ENCODE measurements at places on chromosomes 16 and 17.
A peak's percentile ranks its signal among the peaks of the same experiment; 100 is the strongest.

DNA sequence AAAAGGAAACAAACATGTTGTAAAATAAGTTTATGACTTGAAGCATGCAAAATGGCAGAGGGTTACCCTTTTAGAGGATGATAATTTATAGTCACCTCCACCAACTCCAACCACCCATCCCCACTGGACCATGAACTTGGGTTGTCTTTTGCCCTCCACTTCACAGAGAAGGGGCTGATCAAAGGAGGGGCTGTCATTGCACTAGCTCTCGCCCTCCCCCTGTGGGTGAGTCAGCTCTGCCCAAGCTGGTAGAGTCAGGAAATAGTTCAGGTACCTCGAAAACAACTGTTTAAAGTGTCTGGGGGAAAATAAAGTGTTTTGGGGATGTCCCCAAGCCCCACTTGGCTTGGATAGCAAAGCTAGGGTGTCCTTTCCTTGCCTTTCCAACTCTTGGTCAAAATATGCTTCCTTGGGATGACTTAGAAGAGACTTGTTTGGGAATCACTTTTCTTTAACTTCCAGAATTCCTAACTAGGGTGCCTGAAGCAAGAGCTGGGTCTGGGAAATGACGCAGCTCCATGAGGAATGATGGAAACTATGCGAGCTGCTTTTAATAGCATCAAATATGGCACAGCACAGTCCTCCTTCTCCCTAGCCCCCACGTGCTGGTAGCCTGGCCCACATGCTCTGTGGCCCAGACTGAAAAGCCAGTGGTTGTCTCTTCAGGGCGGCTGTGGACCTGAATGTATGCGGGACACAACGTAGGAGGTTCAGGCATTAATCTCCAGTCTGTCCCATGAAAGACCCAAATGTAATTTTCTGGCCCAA, 40.7 kb downstream of the TBX4 start:
- DNase-seq = no peak

DNA sequence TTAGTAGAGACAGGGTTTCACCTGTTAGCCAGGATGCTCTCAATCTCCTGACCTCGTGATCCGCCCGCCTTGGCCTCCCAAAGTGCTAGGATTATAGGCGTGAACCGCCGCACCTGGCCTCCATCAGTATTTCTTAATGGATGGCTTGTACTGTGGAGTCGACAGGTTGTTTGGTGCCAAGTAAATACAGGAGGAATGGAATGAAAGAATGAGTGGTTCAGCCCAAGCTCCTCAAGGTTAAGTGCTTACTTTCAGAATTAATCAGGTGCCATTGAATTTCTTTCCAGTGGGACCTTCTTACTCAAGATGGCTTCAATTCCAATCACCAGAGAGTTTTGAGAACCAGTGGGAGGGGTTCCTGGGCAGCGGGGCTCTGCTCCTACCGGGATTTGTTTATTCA, 25.0 kb downstream of the ALOX15 start:
- no peak for DNase-seq

GRCh38 chr17:5362162-5362811, 57.2 kb downstream of the NUP88 start:
- DNase-seq = no peak

DNA sequence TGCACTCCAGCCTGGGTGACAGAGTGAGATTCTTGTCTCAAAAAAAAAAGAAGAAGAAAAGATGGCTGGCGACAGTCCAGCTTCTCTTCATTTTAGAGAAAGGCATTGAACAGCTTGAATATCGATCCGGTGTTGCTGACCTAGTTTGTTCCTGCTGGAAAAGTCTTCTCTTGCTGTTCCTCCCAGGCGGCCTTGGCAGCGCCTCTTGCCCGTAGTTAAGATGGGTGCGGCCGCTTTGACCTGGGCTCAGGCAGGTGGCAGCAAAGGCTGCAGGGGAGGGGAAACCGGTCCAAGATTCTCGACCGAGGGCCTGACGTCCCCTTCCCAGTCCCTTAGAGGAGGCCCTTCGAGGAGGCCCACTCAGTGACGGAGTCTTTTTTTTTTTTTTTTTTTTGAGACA, 3.8 kb upstream of the ZNF764 start:
- DNase-seq = no peak

GRCh38 chr16:19505600-19506303, 16.1 kb downstream of the GDE1 start:
- no peak for DNase-seq

- peak; percentile 72 for DNase-seq
These were observed 32.1 kb upstream of the PRKCB start for GRCh38 chr16:23803591-23804123.

- DNase-seq = no peak
These were observed 14.7 kb downstream of the CDR2 start for GRCh38 chr16:22359679-22360078.

DNA sequence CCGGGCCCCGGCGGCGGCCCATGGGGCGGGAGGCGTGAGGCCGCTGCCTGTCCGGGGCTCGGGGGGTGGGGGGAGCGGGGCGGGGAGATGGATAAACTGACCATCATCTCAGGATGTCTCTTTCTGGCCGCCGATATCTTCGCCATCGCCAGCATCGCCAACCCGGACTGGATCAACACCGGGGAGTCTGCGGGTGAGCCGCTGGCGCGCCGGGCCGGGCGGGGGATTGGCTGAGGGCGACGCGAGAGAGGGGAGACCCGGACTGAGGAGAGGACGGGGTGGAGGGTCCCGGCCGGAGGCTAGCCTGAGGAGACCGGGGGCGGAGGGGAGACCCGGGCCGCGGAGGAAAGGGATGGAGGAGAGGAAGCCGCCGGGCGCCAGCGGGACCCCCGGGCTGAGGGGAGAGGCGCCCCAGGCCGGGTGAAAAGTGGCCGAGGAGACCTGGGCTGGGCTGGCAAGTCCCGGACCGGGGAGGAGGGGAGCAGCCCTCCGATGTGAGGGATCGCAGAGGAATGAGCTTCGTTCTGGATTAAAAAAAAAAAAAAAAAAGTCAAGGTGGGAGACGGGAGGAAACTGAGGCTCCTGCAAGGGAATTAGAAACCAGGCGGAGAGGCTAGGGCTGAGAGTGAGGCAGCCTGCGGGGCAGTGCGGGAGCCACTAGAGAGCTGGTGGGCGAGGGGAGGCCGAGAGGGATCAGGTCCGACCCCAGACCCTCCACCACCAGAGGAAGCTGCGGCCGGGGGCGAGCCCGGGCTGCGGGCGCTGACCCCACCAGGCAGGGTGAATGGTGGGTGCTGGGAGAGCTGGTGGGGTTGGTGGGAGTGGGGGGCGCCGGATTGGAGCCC, 526 bp downstream of the MOSMO start:
- no peak for DNase-seq

DNA sequence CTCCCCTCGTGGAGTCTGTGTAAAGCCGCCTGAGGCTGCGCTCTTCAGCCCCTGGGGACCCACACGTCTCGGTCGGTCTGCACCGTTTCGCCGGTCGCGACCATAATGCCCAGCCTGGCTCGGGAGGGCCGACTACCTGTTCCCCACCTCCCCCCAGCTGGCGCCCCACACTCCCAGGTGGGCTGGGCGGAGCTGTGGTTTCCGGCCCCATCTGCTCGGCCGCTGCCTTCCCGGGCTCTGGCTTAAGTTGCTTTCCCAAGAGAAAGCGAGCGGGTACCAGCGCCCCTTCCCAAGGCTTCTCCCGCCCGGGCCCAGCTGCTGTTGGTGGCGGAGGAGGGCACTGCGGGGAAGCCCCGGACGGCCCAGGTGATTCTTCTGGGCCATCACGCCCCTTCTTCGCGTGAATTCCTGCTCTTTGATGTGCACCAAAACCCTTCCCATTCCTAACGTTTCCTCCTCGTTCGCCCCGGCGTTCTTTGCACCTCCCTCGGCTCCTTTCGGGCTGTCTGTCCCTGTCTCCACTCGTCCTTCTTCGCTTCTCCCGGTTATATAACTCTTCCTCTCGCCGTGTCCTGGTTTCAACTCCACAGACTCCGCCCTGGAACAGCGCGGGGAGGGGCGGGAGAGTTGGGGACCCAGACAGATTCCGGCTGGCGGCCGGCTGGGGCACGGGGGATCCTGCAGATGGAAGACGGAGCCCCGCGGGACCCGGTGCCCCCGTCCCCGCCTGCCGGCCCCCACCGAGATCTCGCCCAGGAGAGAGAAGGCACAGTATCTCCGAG, 2.0 kb downstream of the KDM6B start:
- DNase-seq = no peak

DNA sequence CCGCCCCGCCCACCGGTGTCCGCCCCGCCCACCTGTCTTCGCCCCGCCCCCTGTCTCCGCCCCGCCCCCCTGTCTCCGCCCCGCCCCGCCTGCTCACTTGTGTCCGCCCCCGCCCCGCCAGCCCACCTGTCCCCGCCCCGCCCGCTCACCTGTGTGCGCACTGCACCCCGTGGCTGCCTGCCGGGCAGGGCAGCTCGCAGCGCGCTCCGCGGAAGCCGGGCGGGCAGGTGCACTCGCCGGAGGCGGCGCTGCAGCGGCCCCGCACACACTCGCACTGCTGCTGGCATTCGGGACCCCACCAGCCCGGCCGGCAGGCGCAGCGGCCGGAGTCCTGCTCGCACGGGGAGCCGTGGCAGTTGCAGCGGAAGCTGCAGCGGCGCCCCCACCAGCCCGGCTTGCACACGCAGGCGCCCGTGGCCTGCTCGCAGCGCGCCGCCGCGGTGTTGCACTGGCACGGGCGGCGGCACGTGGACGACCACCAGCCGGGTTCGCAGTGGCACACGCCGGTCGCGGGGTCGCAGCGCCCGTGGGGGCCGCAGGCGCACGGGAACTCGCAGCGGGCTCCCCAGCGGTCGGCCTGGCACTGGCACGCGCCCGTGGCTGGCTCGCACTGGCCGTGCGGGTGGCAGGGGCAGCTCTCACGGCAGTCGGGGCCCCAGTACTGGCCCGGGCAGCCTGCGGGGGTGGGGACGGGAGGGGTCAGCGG, 2.1 kb downstream of the SCARF1 start:
- peak; percentile 46 for DNase-seq

DNA sequence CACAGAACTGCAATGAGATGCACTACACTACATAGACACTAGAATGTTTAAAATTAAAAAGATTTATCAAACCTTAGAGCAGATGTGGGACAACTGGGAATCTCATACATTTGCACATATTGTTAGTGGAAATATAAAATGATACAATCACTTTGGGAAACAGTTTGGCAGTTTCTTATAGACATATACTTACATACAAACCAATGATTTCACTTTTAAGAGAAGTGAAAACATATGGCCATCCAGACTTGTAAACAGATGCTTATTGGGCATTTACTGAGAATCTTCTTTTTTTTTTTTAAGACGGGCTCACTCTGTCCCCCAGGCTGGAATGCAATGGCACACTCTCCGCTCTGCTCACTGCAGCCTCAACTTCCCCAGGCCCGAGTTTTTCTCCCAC, 50.1 kb downstream of the AXIN2 start:
- DNase-seq = no peak

- peak; percentile 33 for DNase-seq
These were observed 772 bp downstream of the CHD3 start for GRCh38 chr17:7889166-7889955.

DNA sequence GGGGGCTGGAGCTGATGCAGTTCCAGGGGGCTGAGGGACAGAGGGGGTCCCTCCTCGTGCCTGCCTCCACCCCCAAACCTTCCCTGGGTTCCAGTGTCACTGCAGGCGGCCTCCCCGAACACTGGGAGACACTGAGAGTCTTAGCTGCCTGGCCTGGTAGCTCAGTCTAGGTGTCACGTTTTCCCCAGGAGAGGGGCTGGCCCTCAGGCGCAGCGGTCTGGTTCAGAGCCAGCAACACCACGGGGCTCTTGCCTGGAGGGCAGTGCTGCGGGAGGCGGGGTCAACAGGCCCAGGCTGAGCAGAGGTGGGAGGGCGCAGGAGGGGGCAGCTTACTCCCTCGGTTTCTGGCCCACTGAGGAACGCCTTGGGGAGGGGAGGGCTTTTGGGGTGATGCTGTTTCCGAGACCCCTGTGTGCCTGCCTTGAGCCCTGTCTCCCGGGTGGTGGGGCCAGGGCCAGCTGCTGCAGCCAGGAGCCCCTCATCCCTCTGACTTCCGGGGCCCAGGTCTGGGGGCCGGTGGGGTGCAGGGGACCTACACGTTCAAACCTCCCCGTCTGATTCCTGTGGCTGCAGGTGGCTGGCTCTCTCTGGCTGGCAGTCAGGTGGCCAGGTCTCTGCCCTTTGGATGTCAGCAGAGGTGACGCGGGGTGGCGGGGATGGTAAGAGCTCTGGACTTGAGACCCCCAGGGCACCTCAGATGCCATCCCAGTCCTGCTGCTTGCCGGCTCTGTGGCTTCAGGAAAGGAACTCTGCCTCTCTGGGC, 89.3 kb upstream of the GSE1 start:
- no peak for DNase-seq
